ENCODE measurements at places on chromosomes 7 and 10.

DNA sequence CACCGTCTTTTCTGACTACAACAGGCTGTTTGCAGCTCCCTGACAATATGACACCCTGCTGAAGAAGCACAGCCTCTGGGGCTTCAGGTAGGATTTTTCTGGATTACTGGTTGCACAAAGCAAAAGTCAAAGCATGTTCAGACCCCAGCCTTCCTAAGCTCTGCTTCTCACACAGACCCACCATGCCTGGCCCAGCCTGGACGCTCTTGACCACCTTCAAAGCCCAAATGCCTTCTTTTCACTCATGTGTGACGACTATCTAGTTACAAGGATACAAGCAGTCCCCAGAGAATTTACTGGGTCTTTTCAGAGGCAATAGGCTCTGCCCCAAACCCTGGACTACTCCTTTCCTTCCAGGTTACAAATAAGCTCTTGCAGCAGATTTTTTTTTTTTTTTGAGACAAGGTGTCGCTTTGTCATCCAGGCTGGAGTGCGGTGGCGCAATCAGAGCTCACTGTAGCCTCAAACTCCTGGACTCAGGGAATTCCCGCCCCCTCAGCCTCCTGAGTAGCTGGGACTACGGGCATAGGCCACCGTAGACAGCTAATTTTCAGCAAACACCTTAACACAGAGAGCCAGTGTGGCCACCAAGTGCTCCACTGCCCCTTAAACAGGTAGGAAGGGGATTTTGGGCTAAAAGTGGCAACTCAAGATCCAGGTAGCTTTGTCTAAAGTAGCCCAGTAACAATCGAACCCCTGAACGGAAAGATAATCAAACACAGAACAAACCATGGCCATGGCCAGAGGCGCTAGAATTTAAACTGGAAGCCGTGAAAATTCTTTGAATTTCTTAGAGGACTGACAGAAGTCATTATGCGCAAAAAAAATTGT is 16.2 kb downstream of the SVIL start:
- no peak for DNase-seq

DNA sequence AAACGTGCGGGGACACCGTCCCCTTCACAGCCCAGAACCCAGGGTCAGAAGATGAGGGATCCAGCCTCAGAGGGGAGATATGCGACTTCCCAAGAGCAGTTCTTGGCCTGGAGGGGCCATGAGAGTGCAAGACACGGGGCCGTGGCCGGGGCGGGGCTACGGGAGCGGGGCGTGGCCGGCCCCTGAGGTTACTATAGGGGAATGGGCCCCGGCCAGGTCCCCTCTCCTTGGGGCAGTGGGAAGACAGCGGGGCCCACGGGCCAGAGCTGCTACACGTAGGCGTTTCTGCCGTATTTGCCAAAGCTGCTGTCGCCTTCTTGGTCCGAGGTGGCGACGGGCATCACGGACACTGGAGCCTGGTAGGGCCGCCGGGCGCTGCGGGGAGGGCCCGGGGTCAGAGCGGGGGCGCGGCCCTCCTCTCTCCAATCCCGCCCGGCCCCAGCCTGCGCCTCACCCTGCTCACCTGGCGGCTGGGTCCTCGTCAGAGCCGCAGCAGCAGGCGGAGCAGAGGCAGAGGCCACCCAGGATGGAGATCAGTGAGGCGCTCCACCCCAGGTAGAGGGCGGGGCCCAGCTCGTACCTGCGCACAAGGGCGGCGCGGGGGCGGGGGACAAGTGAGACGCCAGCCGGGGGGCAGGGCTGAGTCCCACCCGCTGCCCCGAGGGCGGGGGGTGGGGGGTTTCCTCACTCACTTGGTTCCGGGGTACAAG is 5.3 kb downstream of the CLDN15 start:
- DNase-seq: no peak

- DNase-seq: no peak
Measured at GRCh38 chr7:130123501-130123900, 53.2 kb downstream of the KLHDC10 start.

GRCh38 chr10:12638781-12639180 is 289.4 kb downstream of the CAMK1D start:
- DNase-seq: no peak

DNA sequence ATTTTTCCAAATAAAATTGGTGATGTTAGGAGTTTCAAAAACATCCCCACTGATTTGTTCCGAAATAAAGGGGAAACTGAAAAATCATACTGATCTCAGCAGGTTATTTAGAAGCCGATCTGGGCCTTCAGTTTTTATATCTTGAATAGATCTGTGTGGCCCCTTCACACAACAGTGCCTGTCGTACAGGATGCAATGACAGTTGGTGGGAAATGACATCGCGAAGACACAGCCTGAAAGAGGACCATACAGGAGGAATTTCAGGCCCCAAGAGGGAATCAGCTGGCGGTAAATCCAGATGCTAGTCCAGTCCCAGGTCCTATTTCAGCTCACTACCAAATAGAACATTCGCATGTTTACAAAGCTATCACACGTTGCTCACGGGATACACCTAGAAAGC is 3.0 kb downstream of the H2BK1 start:
- no peak for DNase-seq

- DNase-seq: no peak
Measured at GRCh38 chr10:64196638-64197315, 675.6 kb downstream of the REEP3 start.

DNA sequence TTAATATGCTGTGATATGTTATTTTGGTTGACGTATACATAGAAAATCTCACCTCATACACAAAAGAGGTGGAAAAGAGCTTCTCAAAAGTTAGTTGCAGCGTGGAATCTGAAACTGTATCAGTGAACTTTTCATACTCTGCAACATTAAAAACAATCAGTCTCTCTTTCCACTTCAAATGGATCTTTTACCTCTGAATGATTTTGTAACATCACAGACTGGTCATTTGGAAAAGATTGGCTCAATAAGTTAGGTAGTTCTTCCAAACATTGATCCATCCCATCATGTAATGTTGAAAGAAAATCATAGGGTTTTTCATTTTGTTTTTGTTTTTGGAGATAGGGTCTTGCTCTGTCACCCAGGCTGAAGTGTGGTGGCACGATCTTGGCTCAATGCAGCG is 131.1 kb downstream of the AHR start:
- no peak for DNase-seq

- no peak for DNase-seq
Measured at GRCh38 chr10:7861509-7862120, 43.3 kb downstream of the TAF3 start.

DNA sequence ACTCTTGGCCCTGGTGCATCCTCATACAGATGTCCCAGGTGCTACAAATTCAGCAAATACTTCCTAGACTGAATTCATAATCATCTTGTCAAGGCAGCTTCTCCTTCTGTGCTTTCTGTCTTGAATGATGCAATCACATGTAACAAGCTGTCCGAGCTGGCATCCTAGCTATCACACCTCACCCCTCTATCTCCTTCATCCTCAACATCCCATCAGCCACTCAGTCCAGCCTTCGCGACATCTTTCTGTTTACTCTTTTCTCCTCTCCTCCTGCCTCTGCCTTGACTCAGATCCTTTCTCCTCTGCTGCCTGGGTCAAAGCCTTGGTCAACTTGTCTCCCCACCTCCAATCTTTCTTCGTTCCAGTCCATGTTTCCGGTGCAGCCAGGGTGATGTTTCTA is 240.4 kb upstream of the CELF2 start:
- DNase-seq: no peak

DNA sequence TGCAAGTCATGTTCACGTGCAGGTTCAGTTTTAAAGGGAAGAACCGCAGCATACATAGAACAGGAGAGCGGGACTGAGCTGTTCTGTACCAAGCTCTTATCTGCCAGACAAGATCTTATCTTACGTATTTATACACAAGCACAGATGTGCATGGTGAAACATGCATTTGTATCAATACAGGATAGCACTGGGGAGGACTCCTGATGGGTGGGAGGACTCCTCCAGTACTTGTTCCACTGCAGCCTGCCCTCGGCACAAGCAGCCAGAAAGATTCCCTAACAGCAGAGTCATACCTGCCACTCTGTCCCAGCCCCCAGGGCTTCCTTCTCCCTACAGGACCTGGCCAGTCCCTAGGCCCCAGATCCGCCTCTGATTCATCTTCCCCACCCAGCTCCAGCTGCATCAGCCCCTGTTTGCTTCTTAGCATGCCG is 13.2 kb upstream of the PRKCQ start:
- no peak for DNase-seq

DNA sequence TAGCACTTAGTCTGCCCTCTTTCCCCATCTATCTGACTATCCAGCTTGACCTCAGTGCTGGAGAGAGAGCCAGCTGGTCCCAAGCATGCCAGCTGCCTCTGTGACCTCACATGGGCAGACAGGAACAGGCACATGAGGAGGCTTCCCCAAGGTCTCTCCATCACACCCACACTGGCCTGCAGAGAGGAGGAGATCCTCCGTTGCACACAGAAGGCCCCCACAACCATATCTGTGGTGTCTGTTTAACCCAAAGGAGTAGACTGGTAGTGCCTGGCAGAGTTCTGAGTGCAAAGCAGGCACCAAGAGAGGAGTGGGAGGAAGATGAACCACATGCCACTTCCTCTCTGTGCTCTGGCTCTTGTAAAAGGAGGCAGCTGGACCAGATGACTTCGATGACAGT is 4.8 kb upstream of the ANK3 start:
- no peak for DNase-seq

DNA sequence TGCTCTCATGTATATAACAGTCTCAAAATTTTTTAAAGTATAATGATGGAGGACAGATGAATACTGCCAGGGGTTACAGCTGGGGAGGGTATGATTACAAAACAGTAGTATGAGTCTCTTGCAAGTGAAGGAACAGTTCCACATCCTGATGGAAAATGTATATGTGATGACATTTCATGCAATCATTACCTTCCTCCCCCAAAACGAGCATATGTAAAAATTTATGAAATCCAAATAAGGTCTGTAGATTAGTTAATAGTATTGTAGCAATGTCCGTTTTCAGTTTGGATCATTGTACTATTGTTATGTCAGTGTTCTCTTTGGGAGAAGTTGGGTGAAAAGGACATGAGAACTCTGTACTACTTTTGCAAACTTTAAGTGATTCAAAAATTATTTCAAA is 38.0 kb downstream of the DRGX start:
- no peak for DNase-seq

GRCh38 chr7:91137788-91138368 is 126.4 kb upstream of the FZD1 start:
- no peak for DNase-seq

DNA sequence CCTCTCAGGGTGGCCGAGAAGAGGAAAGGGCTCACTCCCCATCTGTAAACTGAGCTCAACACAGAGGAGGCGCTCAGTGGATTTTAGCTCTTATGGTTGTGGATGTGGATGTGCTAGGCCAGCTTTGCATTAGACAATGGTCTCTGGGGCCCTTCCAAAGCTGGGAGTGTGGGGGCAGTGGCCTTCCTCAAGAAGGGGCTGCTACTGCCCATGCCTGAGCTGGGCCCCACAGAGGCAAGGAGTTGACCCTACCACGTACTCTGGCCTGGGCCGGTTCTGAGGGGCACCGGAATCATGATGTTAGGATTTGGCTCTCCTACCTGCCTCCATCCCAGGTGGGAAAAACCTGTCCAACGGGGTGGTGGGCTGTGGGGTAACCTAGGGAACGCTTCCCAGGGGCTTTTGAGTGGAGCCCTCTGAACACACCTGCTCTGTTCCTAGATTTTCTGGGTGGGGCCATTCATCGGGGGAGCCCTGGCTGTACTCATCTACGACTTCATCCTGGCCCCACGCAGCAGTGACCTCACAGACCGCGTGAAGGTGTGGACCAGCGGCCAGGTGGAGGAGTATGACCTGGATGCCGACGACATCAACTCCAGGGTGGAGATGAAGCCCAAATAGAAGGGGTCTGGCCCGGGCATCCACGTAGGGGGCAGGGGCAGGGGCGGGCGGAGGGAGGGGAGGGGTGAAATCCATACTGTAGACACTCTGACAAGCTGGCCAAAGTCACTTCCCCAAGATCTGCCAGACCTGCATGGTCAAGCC is 11.5 kb downstream of the AQP1 start:
- no peak for DNase-seq

- no peak for DNase-seq
Measured at GRCh38 chr10:71408436-71409225, 11.9 kb downstream of the CDH23 start.

GRCh38 chr10:122703483-122704448 is 4.1 kb upstream of the C10orf120 start:
- DNase-seq: peak; percentile 16

DNA sequence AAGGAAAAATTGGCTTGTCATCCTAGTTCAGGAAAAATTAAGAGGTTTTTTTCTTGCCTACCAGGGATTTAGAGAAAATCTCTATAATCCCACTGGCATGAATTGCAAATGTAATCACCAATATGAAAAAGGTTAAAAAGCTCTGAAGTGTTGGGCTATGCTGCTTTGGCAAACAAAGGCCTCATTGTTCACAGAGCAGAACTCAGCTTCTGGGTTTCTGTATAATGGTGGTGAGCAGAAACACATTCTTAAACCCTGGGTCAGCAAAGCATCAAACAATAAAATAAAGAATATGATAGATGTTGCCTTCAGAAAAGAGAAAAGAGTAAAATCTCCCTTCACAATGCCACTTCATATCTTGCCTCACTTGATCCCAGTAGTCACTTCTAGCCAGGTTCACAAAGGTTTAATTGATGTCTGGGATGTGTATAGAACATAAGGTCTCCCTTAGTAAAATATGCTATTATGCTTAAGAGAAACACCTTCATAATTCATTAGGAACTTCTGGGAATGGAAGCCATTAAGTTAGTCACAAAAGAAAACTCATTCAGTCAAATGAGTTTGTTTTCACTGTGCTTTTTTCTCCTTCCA is 1255.5 kb upstream of the PHF14 start:
- DNase-seq: no peak
